ENCODE measurements at places on chromosomes 13 and 19. TPM values are rescaled to one million over a fixed set of nuclear protein-coding genes. Genes with fewer than 3 reads are reported as not detected.

GRCh38 chr13:103663996-103664395, 597.8 kb upstream of the SLC10A2 start:
- no peak for DNase-seq

GRCh38 chr13:37777676-37778075, 91.9 kb downstream of the TRPC4 start:
- DNase-seq = no peak

DNA sequence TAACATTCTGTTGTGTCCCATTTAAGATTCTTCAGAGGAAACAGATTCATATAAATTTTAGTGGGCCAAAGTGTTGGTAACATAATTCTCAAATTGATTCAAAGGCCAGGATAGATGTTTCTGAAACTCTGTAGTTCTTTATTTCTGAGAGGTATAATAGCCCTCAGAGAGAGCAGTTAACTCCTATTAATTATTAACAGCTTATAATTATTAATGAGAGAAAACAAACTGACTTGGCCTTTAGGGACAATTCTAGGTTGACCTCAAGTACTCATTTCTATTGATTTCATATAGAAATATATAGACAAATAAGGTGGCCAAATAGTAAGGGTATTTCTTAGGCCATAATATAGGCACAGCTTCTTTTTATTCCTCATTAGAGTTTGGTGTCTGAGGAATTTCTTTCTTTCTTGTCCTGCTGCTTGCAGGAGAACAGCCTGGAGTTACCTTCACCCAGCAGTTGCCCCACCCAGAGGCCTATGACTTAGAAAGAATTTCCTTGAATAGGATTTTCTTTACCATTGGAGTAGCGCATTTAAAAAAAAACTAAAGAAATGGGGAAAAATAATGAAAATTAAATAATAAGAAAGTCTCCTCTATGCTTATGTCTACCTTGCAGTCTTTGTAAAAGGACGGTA, 1430.1 kb upstream of the SPRY2 start:
- no peak for DNase-seq

- no peak for DNase-seq
These were observed 732 bp upstream of the DCLK1 start for GRCh38 chr13:36131931-36132297.

DNA sequence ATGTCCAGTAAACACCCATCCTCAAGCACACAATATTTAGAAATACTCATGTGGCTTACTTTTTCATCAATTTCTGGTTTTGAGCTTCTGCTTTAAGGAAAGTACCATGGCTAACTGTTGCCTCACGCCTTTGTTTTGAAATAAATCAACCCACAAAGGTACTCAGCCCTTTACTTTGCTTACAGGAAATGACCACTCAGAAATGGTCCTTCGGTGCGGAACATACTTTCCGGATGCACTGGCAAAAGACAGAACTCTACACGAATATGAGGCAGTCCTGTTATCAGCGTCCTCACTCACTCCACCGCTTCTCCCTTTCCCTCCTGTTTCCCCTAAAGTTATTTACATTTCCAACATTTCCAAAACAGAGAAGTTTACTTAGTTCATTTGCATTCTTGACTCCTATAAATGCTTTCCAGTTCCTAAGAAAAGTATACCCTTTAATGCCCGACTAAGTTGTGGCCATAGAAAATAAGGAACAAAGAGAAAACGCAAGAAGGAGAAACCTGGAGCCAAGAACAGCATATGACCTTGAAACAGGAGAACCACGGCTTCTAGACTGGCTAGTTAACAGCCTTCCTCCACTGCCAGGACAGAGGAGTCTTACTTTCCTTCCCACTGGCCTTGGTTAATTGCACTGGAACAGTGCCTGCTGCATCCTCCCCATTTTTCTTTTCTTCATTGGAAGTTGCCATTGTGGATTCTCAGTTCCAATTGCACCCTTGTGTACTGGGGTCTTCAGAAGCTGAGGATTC, 10.6 kb downstream of the FPR2 start:
- no peak for DNase-seq

- no peak for DNase-seq
These were observed 17.9 kb upstream of the RNF17 start for GRCh38 chr13:24745861-24746617.

DNA sequence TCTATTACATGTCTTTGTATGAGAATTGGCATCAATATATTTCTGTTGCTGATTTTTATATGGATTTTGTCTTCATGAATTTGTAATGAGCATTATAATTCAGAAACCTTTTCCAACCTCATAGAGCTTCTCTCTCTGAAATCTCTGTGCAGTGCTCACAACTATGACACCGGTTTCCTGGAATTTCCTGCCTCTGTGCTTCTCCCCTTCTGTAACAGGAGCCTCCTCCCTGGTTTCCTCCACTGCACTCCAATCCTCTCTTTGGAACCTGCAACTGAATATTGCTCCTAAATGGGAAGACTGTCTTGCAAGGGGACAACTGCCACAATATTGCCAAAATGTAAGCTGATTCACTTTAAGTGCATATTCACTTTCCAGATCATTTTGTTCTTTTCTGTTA, 1147.9 kb downstream of the UQCRFS1 start:
- DNase-seq = no peak

- DNase-seq = no peak
These were observed 32.1 kb downstream of the TSHZ3 start for GRCh38 chr19:31317093-31317492.

- no peak for DNase-seq
These were observed 12.8 kb downstream of the MEDAG start for GRCh38 chr13:30918662-30919405.

DNA sequence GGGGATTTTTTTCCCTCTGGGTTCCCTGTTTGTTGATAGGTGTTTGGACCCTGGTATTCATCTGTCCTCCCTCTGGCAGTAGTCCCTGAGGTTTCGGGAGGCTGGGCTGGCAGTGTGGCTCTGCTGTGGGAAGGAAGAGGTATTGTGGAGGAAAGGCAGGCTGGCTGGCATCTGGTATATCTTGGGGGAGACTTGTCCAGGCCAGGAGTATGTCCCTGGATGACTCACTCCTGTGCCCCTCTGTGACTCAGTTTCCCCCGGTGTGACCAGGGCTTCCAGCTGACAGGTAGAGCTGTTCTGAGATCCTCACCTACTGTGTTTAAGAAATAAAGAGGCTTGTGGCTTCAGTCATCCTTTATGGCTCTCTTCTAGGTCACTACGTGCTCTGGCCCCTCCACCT, 14.2 kb upstream of the ZNF492 start:
- no peak for DNase-seq

DNA sequence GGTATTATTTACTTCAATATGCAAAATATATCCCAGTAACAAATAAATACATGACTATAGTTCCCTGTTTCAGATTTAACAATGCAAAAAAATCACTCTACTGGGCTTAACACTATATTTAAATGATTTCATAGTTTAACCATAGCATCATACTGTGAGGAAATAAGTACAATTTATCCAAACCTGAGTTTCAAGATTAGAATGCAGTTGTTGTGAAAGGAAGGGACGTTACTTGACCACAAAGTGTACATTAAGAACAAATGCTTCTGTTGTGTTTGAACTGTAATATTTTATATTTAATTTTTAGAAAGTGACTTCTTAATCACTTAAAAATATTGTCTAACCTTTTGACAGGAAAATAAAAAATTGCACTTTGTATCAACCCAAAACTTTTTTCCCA, 1747.9 kb upstream of the SPRY2 start:
- no peak for DNase-seq

- DNase-seq = peak; percentile 17
These were observed 1.9 kb upstream of the ZNF552 start for GRCh38 chr19:57816652-57817051.

GRCh38 chr19:58350871-58351557, 2.3 kb downstream of the A1BG start:
- no peak for DNase-seq

DNA sequence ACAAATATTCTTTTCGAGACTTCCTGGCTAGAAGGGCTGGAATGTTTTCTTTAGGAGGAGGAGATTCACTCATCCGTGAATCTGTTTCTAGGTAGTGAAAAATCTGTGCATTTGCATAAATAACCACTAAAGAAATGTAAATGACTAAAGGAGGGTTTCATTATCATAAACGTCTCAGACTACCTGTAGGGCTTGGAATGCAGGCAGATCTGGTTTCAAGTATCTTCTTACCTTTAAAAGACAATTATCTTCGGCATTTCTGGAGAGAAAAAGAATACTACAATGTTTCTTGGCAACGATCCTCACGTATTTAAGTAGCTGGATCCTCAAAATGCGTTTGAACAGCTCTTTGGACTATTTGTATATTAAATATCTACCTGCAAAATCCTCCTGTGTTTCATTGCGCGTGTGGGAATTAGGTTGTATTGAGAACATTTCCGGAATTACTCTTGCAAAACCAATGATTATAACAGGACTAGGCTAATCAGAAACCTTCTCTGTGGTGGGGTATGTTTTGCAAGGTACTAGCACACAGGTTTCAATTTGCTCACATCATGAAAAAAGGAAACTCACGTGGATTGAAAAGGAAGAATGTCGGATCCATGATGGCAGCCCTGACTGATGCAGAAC, 291.1 kb upstream of the ARGLU1 start:
- no peak for DNase-seq

DNA sequence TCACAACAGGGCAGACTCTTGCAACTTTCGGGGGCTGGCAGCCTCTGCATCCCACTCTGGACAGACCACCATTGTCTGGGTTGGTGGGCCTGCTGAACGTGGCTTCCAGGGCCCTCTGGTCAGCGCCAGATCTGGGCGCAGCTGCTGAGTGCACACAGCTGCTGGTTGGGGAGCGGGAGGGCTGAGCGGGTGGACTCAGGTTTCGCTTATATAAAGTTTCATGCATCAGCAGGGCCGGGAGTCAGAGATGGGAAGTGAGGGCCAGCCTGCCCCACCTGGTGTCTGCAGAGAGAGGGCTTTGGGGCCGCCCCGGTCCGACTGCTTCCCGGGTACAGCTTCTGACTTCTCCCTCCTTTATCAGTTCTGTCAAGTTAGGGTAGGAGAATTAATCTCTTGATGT, 6.9 kb downstream of the ARHGEF7 start:
- DNase-seq = no peak

GRCh38 chr19:40279120-40279551, 6.0 kb downstream of the AKT2 start:
- DNase-seq = no peak

GRCh38 chr19:54201172-54201701, 579 bp downstream of the RPS9 start:
- peak; percentile 19 for DNase-seq

DNA sequence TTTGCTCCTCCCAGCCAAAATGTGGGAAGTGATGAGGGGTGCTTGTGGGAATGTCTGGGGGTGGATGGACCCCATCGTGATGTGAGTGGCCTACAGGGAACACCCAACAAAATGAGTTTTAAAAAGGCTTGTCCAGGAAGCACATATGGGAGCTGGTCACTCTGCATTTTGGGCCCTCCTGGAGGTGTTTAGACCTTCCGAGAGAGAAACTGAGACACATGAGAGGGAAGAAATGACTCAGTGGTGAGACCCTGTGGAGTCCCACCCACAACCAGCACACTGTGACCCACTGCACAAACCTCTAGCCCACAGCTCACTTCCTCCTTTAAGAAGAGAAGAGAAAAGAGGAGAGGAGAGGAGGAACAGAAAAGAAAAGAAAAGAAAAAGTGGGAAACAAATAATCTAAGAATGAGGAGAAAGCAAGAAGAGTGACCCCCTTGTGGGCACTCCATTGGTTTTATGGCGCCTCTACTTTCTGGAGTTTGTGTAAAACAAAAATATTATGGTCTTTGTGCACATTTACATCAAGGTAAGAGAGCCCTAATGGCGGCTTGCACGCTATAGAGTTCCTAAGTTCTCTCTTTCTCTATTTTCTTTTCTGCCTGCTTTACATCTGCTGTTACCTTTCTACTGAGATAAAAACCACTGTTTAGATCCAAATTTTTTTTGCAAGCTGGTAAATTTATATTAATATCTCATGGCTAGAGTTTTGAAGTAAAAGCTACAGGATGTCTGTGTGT, 13.3 kb upstream of the LILRB1 start:
- DNase-seq = no peak

DNA sequence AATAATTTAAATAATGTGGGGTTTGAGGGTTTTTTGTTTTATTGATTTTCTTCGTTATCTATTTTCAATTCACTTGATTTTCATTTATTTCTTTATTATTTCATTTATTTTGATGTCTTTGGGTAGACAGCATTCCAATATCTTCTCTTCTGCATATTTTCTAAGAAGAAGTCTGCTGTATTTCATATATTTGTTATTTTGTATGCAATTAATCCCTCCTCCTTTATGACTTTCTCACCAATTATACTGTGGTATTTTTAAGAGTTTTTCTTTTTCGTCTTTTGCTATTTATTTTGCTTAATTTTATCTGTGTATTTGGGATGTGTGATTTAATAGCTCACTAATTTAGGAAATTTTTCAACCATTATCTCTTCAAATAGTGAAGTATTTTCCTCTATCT, 1444.4 kb upstream of the MIR17HG start:
- DNase-seq = no peak

DNA sequence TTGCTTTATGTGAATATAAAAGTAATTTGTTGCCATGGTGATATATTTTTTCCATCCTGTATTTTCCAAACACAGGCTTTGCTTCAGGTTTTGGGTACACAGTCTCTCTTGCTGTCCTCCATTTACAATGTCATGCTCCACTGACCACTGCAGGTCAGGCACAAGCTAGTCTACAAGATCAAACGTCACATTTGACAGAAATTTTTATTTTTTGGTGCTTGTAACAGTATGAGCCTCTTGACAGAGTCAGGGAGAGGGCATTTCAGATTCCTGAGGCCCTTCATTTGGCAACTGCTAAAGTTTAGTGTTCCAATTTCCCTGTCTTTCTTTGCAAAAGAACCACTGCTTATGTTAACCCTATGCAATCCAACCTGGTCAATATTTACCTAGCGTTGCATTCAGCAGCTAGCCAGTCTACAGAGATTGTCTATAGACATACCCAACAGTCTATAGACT, 175.0 kb downstream of the RFC3 start:
- DNase-seq = no peak

- no peak for DNase-seq
These were observed 76.8 kb upstream of the MEDAG start for GRCh38 chr13:30829145-30829832.

DNA sequence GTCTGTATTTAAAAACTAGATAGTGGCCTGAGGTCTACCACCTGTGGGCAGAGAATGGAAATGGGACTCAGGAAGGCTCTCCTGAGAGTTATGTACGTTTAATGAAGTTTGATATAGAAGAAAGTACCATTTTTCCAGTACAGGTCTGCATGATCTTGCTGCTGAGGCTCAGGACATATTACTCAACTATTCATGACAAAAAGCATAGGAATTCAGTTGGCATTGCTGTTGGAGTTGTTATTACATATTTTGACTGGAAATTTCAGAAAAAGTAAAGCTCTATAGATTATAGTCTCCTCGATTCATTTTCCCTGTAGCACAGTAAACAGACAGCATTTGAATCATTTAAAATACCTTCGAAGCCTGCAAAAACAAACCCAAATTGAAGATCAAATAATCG, 469.8 kb downstream of the DCT start:
- DNase-seq = no peak

The DMKN gene
- 1.1 TPM for total RNA-seq

The OR7A5 gene
- total RNA-seq = not detected

The F2RL3 gene
- total RNA-seq = not detected
